Fibroblast of skin of scalp (primary cell): ENCODE measurements at places on chromosomes 2 and 18.

GRCh38 chr2:234051374-234052070, 1.0 kb downstream of the SPP2 start:
- DNase-seq, result no peak

DNA sequence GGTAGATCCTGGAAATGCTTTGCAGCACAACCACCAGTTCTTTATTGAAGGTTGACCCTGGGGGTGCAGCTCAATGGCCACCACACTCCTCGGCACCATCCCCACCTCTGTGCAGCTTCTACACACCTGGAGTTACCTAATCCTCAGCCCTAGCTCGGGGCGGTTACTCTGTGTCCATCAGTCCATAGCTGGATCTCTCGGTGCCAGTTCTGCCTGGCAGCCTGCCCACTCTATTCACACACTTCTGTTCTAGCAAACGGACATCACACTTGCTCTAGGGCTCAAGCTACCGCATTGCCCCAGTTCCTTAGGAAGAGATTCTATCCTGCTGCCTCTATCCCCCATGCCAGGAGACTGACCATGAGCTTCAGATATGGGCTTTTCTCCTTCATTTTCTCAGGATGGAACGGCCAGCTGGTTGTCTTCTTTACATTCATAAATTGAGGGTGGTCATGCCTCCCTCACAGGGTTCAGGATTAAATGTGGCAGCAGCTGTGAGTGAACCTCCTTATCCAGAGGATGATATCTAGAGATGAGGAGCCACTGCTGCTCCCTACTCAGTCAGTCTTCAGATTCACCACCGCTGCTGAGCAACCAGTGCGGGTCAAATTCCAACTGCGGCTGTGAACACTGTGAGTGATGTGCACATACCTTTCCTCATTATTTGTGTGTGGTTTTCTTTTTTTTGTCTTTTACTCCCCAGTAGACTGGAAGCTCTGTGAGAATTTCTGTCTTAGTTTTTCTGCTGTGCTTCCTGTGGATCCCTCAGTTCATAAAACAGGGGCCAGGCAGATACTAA, 66.9 kb upstream of the TRIB2 start:
- peak; percentile 37 for DNase-seq

DNA sequence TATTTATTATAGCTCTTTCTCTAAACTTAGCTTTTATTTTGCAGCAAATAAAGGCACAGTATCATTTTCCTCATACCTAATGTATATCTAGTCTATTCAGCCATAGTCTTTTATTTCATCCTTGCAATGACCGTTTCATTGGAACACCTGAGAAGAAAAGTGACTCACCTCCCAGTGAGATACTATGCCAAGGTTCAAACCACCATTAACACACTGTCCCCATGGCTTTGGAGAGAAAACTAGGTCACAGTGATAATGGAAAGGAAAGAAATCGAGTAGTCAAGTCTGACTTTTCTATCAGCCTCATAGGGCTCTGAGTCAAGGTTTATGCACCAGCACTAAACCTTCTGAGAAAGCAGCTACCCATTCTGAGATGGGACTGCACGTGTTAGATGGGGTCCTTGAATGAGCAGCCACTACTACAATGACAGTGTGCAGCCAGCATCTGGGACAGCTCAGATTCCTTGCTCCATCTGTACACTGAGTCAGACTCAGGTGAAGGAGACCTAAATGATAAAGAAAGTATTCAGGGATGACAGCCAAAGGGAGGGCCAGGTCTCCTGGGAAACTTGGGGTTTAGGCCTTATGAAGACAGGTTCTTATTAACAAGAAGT, 971.1 kb upstream of the ACVR2A start:
- DNase-seq, result no peak

- DNase-seq, result no peak
Observed at GRCh38 chr18:79511671-79512301, 116.1 kb downstream of the NFATC1 start.

- no peak for DNase-seq
Observed at GRCh38 chr2:137607722-137608318, 356.5 kb upstream of the HNMT start.

- DNase-seq, result peak; percentile 70
Observed at GRCh38 chr18:3869848-3870247, 419.9 kb downstream of the TGIF1 start.

DNA sequence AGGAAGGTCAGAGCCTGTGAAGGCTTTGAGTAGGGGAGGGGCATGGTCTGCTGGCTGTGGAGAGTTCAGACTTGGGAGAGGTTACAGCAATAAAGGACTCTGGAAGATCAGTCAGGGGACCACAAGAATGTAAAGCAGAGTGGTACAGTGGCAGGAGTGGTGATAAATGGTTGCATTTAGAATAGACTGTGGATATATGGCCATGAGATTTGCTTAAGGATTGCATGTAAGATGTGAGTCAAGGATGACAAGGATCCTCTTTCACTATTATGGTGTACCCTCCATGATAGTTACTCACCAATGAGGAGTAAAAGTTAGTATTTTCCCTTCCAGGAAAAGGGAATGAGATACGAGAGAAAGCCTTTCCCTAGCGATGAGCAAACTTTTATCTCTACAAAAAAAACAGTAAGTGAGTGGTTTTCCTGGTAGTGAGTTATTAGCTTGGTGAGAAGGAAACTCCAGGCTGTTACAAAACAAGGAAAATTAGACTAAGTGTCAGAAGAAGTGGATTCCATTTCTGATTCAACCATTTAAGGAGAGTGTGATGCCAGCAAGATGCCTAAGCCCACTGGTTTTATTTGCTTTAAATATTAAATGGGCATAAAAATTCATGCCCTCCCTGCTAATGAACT, 818.0 kb upstream of the ACVR2A start:
- peak; percentile 66 for DNase-seq

DNA sequence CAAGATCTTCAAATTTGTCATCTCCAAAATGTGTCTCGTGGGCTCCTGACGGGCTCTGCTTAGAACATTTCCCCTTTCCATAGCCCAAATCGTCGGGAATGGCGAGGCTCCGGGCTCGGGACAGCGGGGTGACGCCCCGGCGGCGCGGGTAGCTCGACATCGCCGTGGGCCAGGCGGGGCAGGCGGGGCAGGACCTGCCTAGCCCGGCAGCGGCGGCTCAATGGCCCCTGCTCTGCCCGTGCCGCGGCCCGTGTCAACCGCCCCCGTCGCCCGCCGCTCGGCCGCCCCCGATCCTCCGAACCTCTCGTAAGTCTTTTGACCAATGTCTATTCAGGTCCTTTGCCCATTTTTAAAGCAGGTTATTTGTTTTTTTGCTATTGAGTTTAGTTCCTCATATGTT, 111.2 kb downstream of the PMAIP1 start:
- DNase-seq, result no peak

GRCh38 chr2:230693411-230693810, 19.2 kb upstream of the CAB39 start:
- no peak for DNase-seq

- DNase-seq, result no peak
Observed at GRCh38 chr18:55289775-55290174, 298.2 kb downstream of the TCF4 start.

DNA sequence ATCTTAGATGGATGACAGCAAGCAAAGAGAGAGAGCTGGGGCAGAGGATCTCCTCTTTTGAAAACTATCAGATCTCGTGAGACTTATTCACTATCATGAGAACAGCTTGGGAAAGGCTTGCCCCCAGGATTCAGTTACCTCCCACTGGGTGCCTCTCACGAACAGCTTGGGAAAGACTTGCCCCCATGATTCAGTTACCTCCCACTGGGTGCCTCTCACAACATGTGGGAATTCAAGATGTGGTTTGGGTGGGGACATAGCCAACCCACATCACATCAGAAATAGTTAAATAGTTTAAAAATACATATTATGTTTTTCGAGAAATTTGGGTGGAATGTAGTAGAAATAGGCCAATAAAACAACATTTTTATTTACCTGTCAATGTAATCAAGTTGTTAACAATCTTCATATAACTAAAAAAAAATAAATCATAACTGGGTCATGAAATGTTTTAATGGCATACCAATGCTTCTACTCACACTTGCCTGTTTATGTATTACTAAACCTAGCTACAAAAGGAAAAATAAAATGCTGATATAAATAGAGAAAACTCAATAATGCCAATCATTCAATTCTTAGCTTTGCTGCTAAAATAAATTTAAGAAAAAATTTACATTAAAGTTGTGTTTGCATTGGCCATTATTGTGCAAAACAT, 608.9 kb downstream of the SUCLG1 start:
- peak; percentile 89 for DNase-seq

DNA sequence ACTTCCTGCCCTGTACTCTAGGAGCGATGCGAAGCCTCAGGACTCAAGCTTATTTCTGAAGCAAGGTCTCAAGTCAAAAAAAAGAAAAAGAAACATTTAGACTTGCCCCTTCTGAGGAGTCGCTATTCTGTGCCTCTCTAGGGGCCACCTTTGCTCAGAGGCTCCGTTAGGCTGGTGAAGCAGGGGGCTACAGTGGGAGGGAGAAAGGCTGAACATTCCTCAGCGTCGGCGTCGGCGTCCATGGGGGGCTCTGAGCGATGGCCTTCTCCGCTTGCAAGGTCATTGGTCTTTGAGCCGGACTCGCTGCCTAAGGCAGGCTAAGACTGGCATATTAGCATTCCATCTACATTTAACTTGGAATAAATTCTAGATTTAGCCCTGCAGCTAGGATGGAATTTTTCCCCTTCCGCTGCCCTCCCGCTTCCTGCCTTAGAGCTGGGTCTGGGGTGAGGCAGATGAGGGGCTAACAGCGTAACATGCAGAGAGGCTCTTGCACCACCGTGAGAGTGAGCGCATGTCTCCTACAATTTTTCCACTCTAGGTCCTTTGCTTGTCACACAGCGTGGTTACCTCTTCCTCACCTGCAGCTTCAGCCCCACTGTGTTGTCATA, 53.6 kb upstream of the ATL2 start:
- no peak for DNase-seq

DNA sequence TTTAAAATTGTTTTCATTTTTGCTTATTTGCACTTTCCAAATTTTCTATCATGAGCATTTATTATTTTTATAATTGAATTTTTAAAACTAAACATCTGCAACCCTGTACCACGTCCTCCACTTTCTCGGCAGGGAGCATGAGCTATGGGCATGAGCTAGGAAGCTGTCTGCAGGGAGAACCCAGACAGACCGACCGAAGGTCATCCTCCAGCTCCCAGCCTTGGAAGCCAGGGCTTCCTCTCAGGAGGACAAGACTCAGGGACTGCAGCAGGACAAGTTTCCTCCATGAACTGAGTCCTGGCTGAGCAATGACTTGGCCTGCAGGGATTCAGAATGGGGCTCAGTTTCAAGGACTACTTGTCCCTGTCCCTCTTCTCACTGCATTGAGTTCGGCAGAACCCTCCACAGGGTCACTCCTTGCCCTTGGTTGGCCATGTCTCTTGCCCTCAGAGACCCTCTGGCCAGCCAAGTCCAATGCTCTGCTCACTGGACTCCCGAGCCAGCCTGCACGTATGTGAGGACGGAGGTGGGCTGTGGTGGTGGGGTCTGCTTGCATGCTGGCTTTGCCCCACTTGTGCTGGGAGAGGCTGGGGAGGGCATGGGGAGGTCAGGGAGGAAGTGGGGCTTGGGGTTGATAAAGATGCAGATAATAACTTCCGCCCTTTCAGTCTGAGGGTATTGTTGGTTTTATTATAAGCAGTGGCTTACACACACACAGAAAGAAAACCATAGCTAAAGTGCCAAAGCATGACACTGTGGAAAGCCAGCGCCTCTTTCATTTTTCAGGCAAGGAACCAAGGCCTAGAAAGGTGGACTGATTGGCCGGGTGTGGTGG, 6.6 kb downstream of the NMUR1 start:
- peak; percentile 21 for DNase-seq

GRCh38 chr2:70938586-70938950, 2.9 kb downstream of the ATP6V1B1 start:
- DNase-seq, result no peak

DNA sequence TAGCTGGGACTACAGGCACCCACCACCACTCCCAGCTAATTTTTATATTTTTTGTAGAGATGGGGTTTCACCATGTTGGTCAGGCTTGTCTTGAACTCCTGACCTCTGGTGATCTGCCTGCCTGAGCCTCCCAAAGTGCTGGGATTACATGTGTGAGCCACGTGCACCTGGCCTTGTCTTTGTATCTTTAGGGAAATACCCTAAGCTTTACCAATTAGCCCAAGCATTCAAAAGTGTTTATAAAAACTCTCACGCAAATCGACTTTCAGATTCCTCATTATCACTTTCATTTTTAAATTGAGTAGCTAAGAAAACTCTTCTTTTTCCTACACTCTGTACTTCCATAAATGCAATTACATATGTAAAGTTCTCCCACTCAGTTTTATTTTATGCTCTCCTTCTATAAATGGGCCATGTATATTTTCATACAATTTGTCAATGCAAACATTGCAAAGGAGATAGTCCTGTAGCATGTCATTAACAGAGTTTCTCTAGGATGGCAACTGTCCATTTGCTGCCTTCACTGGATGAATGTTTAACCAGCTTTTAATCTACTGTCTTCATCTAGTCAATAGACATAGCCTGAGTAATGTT, 326.2 kb upstream of the LRATD1 start:
- DNase-seq, result no peak

GRCh38 chr2:218436992-218437391, 18.1 kb downstream of the VIL1 start:
- no peak for DNase-seq

DNA sequence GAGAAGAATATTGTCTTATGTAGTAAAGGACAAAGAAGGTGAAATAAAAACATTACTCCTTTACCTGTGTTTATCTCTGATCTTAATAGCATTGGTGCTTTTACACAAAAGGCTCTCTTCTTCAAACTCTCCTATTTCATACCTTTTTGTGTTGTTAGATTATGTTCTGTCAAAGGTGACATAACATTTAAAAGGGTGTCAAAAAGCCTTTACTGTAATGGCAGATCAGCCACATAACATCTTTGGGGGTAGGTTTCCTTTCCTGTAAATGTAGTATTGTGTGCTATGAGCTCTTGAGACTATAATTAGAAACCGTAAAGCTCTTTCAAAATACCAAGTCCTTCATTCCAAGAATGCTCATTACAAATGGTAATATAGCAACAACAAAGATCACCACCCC, 400.1 kb downstream of the LNPK start:
- DNase-seq, result no peak

DNA sequence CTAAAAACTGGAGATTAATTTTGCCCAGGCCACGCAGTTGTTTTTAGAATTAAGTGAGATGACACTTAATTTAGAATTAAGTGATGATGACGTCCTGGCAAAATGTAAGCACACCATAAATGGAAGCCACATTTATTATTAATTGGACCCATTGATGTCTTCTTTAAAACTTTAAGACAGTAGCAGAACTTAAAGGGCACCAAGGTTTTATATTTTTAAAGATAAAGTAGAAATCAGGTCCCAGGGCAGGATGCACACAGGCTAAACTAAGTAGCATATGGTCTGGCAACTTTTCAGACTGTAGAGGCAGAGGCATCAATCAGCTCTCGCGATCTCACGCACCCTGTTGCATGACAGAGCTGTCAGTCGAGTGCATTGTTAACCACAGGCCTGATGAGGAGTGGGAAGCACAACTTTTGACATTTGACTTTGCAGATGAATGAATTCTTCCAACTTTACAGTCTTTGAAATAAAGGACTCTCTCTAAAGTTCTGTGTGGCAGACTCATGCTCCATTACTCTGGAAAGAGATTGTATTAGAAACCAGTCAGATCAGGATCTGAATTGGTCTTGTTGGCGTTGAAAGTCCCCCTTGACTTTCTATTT, 232.4 kb downstream of the CD226 start:
- no peak for DNase-seq
